Kidney capillary endothelial cell (primary cell): ENCODE measurements at places on chromosomes 3 and 15.

- no peak for DNase-seq
Measured at GRCh38 chr3:124207873-124208485, 216.1 kb upstream of the ROPN1 start.

- DNase-seq, result no peak
Measured at GRCh38 chr3:71031914-71032521, 551.5 kb downstream of the FOXP1 start.

DNA sequence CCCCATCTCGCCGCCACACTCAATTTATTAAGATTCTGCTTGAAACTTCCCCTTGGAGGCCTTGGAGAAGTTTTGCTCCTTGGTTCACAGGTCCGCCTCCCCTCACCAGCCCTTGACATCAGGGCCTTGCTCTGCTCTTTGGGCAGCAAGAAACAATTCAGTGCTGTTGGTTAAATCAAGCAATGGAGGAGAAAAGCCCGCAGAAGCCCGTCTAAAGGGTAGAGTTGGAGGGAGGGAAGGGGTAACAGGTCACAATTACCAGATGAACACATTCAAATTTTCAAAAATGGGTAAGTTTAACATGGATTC, 429 bp downstream of the PARP9 start:
- no peak for DNase-seq

DNA sequence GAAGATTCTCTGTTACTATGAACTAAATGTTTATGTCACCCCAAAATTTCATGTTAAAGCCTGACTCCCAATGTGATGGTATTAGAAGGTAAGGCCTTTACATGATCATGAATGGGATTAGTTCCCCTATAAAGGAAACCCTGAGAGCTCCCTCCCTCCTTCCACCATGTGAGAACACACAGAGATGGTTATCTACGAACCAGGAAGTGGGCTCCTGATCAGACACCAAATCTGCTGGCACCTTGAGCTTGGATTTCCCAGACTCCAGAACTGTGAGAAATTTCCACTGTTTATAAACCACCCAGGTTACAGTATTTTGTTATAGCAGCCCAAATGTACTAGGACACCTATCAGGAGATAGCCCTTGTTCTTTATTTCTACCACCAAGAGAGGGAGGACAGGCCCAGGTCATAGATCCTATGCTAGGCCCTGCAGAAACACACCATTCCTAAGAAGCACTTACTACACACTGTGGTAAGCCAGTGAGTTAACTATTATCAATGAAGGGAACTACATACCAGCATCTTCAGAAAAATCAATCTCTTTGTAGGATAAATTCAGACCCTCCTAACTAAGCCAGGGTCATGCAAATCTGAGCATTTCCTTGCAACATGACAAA, 59.0 kb downstream of the PRKAR2A start:
- no peak for DNase-seq

DNA sequence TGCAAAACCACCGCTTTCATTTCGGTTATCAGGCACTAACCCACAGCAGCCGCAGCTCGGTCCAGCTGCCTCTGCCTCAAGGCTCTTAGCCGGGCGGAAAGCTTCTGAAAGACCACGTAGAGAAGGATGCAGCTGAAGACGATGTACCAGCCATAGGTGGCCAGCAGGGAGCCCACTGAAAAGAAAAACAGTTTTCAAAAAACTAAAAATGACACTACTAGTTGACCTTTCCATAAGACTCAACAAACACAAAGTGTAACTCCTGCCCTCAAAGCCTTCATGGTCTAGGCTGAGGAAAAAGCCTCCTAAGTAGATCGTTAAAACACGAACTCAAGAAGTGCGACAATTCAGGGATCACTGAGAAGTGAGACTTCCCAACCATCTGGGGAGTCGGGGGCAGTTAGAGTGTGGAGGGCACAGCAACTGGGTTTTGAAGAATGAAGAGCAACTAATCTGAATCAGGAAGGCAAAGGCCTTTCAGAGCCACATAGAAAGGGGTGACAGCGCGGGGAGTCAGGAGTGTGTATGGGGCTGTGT, 716 bp downstream of the SELENOS start:
- peak; percentile 49 for DNase-seq

- no peak for DNase-seq
Measured at GRCh38 chr3:10387881-10388609, 67.1 kb upstream of the SEC13 start.

DNA sequence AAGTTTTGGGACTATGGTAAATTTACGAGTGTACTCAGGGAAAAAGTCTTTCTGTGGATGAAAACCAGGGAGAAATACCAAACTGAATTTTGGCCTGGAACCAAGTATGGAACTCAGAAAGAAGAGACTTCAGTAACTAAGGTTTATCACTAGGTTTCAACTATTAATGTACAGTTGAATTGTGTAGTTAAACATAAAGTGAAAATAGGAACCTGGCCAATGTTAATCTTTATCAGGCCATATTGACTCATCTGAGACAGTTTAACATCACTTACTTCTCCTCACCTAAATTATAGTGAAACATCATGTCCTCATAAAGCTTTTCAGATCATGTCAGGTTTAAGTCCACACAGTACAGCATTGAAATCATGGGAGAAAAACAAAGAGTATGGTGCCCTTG, 197.7 kb downstream of the LSAMP start:
- no peak for DNase-seq
